SK-N-MC (cell line): ENCODE measurements at places on chromosomes 5 and 9.

DNA sequence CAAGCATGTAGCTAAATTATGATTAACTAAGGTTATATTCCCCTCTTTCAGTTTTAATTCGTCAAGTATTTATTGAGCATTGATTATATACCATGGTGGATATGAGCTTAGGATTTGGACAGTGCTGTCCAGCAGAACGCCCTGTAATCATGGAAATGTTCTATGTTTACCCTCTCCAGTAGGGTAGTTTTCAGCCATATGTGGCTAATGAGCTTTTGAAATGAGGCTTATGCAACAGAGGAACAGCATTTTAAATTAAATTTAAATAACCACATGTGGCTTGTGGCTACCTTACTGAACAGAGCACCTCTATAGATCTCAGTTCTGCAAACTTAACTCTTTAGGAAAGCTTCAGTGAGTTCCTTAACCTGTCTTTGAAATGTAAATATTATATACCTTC lies 59.1 kb downstream of the JMY start:
- no peak for DNase-seq

DNA sequence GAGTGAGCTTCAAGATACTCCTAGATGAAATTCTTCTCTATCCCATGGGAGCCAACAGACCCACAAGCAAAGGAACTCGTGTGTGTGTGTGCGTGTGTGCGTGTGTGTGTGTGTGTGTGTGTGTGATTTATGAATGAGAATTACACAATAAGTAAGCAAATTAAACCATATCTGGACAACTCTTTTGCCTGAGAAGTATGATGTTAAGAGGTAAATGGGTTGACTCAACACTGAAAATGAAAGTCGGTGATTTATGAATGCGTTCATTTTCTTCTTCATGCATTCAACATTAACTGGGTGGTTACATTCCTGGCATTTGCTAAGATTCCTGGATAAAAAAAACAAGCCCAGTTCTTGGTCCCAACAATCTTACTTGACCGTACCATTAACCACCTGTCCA lies 171.3 kb upstream of the ZNF462 start:
- no peak for DNase-seq

DNA sequence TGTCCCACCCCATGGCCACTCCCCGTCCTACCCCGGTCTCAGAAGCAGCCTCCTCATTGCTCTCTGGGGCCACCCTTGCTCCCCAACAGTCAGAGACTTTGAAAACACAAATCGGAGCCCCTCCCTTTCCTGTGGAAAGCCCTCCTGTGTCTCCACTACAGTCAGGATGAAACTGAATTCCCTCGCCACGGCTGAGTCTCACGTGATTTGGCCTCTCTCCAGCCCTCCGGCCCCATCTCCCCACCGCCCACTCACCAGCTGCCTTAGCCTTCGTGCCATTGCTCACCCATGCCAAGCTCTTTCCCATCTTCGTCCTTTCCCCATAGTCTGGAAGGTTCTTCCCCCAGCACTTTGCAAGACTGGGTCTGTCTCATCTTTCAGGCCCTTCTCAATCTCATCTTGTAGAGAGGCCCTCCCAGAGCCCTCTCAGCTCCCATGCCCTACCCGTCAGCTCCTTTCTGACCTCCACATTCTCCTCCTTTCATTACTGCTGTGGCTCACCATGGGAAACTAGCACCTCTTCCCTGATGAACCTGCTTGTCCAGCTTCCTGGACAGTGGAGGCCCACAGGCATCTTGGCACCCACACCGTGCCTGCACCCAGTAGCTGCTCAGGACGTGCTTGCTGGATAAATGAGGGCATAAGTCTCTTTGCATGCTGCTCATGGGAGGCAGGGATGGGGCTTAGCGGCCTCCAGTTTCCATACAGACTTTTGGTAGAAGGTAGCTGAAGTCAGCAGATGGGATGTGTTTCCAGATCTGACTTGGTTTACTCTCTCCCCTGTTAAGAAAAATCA lies 126.4 kb upstream of the COL5A1 start:
- DNase-seq = no peak

- no peak for DNase-seq
Observed at GRCh38 chr5:68342693-68343092, 127.1 kb downstream of the PIK3R1 start.

GRCh38 chr5:179143446-179143845 lies 83.3 kb downstream of the ZNF354C start:
- no peak for DNase-seq

GRCh38 chr9:26882154-26882553 lies 10.4 kb downstream of the CAAP1 start:
- DNase-seq = no peak

GRCh38 chr9:109456811-109457210 lies 41.3 kb downstream of the PTPN3 start:
- no peak for DNase-seq

- DNase-seq = no peak
Observed at GRCh38 chr5:171544913-171545765, 125.7 kb downstream of the FGF18 start.

- DNase-seq = no peak
Observed at GRCh38 chr9:83472221-83472665, 66.0 kb downstream of the FRMD3 start.
